ENCODE measurements at places on chromosomes 11 and 22.
A peak's percentile ranks its signal among the peaks of the same experiment; 100 is the strongest.

GRCh38 chr11:67662142-67662834, 11.8 kb upstream of the ACY3 start:
- DNase-seq: no peak

DNA sequence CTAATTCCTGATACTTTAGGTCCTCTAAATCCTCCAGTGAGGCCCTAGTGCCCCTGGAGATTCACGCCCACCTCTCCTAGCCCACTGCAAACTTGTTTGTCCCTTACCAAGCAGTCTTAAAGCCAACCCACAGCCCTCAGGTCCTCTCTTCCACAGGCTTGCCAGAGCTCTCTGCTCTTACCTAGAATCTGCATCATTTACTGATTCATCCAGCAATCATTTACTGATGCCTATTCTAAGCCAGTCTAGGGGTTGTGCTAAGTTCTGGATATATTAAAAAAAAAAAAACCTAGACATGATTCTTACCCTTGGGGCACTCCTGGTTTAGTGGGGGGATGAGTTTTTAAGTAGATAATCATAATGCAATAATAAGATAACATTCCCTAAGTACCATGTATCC, 43.0 kb upstream of the PLET1 start:
- DNase-seq: no peak

GRCh38 chr22:44365832-44366231, 53.1 kb upstream of the SHISAL1 start:
- no peak for DNase-seq

DNA sequence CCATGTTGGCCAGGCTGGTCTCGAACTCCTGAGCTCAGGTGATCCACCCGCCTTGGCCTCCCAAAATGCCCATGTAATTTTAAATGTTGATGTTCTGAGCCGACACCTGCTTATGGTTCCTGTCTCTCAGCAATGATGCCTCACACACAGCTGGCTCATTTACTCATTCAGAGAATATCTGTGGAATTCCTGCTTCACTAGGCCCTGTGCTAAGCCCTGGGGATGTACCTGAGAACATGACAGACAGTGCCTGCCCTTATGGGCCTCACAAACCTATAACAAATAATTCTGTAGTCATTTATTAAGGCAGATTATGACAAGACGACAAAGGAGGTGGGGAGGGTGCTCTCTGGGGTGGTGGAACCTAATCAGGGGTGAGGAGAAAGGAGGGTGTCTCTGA, 93.7 kb downstream of the PRR5L start:
- no peak for DNase-seq

GRCh38 chr22:27574002-27574366, 227.6 kb downstream of the MN1 start:
- DNase-seq: no peak

DNA sequence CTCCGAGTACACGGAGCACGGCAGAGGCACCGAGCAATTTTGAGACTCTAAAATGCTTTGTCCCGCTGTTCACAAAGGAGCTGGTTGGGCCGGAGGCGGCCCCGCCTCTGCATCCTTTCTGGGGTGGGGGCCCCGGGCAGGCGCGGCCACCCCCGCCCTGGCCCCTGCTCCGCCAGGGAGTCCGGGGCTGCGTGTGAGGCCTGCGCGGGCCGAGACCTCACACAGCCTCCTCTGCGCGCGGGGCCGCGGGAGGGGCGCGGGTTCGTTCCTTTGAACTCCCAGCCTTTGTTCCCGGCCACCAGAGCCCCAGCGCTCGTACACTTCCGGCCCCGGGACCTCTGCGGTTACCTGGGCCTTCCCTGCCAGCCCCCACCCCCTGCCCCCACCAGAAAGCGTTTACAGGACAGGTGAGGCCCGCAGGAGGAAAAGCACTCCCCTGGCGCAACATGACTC, 1.6 kb downstream of the FGF19 start:
- DNase-seq: no peak

DNA sequence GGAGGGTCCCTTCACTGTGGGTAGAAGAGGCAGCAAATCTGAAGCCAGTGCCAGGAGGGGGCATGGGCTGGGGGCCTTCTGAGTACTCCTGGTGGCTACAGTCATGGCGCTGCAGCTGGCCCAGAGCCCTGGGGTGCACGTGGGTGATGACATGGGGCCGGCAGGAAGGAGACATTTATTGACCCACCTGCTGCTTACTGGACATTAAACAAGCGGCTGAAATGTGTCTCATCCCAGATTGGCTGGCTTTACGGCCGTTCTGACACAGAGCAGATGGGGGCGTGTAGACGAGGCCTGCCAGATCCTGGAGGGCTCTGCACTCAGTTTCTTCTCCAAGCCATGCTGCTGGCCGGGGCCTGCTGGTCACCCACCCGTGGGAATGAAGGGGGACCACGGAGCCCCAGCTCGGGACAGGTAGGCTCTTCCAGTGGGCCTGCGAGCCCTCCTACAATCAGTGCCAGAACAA, 906.9 kb downstream of the BRD1 start:
- no peak for DNase-seq

- DNase-seq: no peak
Measured at GRCh38 chr11:65920372-65920802, 1.2 kb downstream of the DRAP1 start.

- no peak for DNase-seq
Measured at GRCh38 chr11:126080161-126080941, 17.7 kb upstream of the CDON start.

DNA sequence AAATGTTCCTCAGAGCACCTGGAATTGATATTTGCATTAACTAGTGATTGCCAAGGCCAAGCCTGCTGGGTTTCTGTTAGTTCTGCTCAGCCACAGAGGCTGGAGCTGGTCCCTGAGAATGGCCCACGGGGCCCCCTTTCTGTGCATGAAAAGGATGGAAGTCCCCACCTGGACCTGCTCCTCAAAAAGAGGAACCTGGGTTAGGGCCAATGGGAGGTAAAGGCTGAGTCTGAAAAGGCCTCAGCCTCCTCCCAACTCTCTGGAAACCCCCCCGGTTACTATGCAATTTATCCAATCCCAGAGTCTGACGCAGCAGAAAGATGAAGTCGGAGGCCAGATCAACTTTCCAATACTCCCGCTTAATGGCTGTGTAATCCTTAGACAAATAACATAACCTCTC, 6.8 kb upstream of the CREB3L1 start:
- DNase-seq: no peak

DNA sequence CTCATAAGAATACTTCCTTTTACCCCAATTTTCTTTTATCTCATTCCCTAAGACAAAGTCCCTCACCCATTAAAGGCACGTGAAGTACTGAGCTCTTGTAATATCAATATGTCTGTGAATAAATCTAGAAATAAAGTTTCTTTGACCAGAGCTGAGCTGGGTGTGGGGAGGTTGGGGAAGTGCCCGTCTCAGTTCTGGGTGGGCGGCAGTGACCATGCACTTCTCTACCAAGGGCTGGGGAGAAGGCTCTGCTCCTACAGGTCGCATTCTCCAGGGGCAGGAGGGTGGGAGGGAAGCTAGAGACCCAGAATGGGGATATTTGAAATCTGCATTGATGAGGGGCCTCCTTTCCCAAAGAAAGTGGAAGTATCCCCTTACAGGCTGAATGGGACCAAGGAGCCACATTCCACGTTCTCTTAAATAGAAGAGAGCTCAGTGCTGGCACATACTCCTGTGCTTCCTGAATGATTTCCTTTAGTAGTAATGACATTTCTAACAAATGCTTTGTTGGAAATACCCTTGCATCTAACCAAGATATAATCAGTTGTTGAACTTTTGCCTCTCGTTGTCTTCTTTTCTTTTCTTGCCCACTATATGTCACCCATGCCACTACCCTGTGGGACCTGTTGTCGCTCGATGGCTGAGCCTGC, 16.1 kb downstream of the RBX1 start:
- peak; percentile 81 for DNase-seq

DNA sequence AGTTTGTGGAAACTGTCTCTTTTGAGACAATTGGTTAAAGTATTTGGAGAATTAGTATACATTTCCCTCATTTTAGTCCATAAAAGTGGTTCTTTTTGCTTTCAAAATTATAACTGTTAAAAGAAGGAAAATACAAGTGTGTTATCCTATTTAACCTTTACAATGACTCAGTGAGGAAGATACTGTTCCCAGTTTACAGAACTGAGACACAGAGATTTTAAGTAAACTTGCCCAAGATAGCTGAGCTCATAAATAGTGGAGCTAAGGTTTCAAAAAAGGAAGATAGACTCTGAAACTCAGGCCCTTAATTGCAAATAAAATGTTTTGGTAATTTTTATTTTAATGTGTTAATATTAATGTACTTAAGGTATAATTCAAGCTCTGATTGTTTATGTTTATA, 58.9 kb downstream of the DKK3 start:
- peak; percentile 16 for DNase-seq

- no peak for DNase-seq
Measured at GRCh38 chr11:88318017-88318416, 19.5 kb downstream of the CTSC start.

DNA sequence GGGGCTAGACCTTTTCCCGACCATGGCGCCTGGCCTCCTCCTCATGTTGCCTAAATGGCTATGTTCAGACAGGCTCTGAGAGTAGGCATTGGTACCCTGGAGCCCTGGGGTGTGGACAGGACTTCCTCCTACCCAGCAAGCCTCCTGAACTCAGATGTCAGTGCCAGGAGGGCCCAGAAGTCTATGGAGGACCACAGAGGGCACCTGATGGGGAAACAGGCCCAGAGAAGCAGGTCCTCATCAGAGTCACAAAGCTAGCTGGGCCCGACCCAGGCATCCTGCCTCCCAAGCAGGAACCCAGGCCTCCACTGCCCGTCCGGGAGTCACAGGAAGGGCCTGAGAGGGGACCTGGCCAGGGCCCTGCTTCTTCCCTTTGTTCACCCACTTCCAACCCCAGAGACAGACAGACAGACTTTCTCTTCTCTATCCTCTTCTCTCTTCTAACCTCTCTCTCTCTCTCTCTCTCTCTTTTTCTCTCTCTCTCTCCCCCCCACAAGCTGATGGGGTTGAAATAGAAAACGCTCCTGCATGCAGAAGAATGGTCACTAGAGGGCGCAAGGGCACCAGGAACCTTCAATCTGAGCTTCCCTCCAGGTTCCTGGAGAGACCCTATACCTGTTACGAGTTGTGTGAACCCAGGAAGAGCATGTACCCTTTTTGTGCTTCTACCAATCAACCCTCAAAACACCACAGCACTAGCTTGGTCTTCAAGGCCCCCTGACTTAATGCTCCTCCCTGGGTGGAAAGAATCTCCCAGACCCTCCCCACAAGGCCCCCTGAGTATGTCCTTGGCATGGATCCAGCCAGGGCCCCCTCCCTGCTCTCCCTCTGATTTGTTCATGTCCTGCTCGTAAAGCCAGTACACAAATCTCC, 27.1 kb downstream of the ARAP1 start:
- peak; percentile 86 for DNase-seq

- DNase-seq: no peak
Measured at GRCh38 chr11:62353841-62354240, 16.6 kb downstream of the ASRGL1 start.

DNA sequence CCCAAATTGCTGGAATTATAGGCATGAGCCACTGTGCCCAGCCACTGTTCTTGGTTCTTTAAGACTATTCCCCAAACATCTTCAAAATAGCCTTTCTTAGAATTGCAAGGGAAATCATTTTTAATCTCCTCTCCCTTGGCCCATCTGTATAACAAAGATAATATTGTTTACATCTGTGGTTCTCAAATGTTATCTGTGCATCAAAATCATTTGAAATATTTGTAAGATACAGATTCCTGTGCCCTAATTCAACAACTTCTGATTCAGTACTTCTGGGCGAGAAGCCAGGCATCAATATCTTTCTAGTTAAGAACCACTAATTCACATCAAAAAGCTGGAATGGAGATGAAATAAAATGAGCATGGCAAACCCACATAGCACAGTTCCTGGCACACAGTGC, 83.0 kb downstream of the TMPRSS5 start:
- no peak for DNase-seq

- DNase-seq: no peak
Measured at GRCh38 chr22:34880662-34881061, 185.3 kb upstream of the ISX start.

- DNase-seq: no peak
Measured at GRCh38 chr22:26897384-26897783, 240.0 kb downstream of the MIAT start.

GRCh38 chr11:112156956-112157766, 6.7 kb downstream of the IL18 start:
- peak; percentile 73 for DNase-seq

DNA sequence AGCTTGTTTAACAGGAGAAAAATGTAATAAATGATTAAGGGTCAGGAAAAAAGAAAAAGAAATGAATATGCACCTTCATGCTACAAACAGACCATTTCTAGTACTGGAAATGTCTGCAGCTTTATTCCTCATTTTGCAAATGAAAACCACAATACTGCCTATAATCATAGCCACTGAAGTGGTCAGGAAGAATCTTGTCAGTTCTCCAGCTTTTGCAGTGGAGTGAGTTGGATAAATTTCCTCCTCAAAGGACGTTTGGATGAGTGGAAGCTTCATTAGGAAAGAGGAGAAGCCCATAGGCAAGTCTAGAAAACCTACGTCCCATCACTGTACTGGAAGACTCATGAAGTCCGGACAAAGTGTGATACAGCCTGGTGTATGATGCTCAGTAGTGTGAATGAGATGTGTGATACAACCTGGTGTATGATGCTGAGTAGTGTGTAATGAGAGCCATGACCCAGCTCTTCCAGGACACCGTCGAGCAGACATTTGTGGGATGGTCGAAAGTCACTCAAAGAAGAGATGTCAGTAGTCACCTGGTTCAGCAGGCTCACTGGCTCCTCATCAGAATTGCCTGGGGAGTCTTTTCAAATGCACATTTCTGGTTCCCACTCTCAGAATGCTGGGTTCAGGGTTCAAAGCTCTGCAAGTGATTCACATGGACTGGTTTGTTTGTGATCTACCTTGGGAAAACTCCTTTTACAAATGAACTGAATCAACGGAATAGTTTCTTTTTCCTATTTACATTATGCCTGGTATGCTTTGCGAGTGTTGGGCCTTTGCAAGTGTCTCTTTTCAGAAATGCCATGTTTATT, 101.3 kb downstream of the PDHX start:
- DNase-seq: no peak

GRCh38 chr11:353179-353873, 16.0 kb upstream of the B4GALNT4 start:
- no peak for DNase-seq

- DNase-seq: peak; percentile 70
Measured at GRCh38 chr11:6320411-6321155, at the start of gene CAVIN3. Gene CAVIN3, minus strand, starts transcription at chr11:6320501. Its CDS starts 25 bp downstream, at chr11:6320476.

GRCh38 chr11:102421261-102421660, 31.3 kb downstream of the TMEM123 start:
- no peak for DNase-seq

- no peak for DNase-seq
Measured at GRCh38 chr11:91394727-91395414, 829.7 kb upstream of the FAT3 start.
